ENCODE measurements at places on chromosomes 1 and 21.

GRCh38 chr1:230796626-230797025, 49.4 kb downstream of the CAPN9 start:
- DNase-seq = no peak

- no peak for DNase-seq
These were observed 4.7 kb downstream of the MR1 start for GRCh38 chr1:181038399-181038873.

- no peak for DNase-seq
These were observed 53.3 kb downstream of the PDE9A start for GRCh38 chr21:42706765-42707164.

GRCh38 chr21:34215911-34216717, 142.7 kb downstream of the MRPS6 start:
- no peak for DNase-seq

DNA sequence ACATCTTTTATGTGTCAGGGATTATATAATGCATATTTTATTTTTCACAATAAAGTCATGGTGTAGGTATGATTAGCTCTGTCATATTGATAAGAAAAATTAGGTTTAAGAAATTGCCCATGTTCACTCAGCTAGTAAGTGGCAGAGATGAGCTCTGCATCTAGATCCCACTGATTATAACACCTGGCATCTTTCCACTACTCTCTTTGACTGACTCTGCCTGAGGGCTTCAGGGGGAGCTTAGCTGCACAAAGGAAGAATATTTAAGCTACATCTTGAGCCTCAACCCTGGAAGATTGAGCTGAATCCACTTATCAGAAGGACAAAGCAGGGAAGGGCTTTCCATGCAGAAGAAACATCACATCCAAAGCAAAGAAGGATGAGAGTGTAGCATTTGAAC, 190.4 kb downstream of the MIS18A start:
- DNase-seq = no peak

DNA sequence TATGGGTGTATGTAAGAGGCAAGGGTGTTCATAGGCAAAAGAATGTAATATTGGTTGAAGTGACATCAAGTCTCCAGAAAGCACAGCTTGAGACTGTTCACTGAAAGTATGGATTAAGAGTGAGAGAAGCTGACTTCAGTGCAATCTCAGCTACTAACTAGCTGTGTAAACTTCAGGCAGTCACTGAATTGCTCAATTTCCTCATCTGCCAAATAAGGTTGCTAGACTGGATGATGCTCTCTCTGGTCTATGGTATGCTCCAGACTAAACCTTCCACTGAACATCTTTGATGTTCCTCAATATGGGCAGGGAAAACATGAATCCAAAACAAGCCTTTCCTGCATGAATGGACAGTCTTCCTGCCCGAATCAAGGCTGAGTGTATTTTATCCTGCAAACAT, 111.8 kb upstream of the USH2A start:
- no peak for DNase-seq

DNA sequence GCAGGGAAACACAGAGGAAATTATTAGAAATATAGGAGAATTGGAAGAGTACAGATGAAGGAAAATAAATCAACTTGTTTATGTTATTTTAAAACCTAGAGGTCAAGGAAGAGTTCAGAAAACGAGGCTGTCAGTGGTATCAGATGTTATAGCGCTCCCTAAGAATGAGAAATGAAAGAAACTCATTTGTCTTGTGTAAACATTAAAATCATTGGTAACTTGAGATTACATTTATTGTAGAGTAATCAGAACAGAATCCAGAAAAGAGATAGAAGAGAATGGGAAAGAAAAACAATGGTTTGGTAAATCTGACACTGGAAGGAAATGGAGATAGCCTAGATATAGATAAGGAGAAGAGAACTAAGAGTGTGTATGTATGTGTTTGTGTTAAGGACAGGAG, 106.4 kb downstream of the ATF6 start:
- no peak for DNase-seq

DNA sequence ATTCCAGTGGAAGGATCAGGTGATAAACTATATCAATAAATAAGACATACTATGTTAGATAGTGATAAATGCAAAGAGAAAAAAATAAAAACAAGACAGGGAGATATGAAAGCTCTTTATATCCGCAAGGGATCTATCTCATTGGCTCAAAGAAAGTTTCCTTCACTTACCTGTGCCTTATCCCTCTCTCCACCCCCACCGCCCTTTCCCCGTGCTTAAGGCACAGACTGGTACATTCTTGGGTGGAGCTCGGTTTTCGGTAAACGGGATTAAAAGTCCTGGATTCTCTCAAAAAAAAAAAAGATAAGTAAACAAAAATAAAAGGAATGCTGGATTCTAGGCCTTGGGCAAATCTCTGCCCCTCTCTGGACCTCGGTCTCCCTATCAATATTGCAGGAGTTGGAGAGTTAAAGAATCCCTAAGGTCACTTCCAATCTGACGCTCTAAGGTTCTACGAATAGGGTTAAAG, 593 bp upstream of the DNAJC16 start:
- no peak for DNase-seq

DNA sequence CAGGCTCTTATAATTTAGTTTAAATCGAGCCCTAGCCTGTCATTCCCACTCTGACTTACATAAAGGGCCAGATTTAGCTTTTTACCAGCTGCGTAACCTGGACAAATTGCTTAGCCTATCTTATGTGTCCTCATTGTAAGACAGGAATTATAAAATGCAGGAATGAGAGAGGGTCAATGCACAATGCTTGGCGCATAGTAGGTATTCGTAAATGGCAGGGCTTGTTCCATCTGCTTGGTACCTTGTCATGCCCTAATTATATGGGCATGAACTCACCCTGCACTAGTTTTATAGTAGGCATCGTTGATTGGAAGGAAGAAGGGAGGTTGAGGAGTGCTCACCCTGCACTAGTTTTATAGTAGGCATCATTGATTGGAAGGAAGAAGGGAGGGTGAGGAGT, 108.8 kb downstream of the GALNT2 start:
- DNase-seq = no peak

- no peak for DNase-seq
These were observed 206.9 kb downstream of the LMO4 start for GRCh38 chr1:87535551-87535950.

DNA sequence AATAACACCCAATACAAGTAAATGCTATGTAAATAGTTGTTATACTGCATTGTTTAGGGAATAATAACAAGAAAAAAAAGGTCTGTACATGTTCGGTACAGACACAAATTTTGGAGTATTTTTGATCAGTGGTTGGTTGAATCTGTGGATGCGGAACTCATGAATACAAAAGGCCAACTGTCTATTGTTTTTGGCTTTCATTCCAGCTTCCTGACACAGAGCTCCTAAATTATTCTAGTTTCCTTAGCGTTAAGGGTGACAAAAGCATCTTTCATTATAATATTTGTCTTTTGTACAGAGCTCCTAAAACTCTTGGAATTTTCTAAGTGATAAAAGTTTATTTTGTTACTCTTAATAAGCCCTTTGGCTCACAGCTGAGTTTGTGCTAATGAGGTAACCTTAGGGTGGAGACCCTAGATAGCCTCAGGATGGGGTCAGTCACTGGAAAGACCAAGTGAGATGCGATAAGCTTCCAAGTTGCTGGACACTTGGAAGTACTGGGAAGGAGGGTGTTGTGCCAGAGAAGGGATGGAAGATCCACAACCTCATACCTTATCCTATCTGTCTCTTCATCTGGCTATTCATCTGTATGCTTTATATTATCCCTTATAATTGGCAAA, 57.4 kb upstream of the PRRC2C start:
- DNase-seq = no peak

DNA sequence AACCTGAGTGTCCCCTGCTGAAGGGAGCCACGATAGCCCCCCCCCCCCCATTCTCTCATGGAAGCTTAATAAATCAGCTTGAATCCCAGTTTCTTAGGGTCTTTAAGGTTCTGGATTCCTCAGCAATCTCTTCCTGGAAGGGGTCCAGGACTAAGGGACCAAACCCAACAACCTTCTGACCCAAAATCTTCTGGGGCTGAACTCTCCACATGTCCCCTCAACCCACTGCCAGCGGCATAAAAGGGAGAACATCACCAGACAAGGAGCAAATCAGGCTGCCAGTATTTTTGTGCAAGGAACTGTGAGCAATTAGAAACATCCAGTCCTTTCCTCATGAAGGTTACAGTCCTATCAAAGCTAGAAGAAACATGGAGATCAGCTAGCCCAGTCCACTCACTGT, 12.7 kb upstream of the LORICRIN start:
- no peak for DNase-seq

DNA sequence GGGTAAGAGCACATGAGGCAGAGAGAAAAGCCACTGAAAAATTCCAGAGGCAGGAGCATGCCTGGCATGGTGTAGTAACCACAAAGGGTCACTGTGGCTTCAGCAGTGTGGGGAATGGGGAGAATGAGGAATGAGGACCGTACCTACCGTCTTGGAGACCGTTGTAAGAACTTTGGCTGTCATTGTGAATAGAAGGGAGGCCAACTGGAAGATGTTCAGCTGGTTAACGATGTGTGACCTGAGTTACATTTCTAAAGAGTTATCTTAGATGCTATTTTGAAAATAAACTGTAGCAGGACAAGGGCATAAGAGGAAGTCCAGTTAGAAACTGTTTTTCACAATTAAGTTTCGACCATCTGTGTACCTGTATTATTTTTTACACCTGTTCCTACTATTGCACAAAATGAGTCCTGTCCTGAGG, 365.5 kb upstream of the SGIP1 start:
- no peak for DNase-seq

- DNase-seq = no peak
These were observed 82.7 kb downstream of the KAZN start for GRCh38 chr1:14681182-14681581.

DNA sequence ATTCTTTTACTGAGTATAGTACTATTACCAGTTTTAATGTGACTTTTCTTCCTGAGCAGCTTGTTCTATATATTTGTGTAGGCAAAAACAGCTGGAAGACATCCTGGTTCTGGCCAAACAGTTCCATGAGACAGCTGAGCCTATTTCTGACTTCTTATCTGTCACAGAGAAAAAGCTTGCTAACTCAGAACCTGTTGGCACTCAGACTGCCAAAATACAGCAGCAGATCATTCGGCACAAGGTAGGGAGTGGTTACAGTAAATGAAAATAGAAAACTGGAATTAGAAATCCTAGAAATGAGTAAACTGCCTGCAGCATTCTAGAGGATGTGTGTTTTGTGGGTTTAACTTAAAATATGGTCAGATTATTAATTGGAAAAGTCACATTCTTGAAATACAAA, 64.1 kb upstream of the BMP8A start:
- DNase-seq = no peak

GRCh38 chr1:112464501-112464900, 44.3 kb upstream of the WNT2B start:
- peak; percentile 76 for DNase-seq

GRCh38 chr1:91137173-91137852, 115.5 kb upstream of the ZNF644 start:
- no peak for DNase-seq

- no peak for DNase-seq
These were observed 7.2 kb upstream of the ADAMTS1 start for GRCh38 chr21:26852423-26852822.

- DNase-seq = no peak
These were observed 4.1 kb upstream of the COL6A2 start for GRCh38 chr21:46093668-46094400.

DNA sequence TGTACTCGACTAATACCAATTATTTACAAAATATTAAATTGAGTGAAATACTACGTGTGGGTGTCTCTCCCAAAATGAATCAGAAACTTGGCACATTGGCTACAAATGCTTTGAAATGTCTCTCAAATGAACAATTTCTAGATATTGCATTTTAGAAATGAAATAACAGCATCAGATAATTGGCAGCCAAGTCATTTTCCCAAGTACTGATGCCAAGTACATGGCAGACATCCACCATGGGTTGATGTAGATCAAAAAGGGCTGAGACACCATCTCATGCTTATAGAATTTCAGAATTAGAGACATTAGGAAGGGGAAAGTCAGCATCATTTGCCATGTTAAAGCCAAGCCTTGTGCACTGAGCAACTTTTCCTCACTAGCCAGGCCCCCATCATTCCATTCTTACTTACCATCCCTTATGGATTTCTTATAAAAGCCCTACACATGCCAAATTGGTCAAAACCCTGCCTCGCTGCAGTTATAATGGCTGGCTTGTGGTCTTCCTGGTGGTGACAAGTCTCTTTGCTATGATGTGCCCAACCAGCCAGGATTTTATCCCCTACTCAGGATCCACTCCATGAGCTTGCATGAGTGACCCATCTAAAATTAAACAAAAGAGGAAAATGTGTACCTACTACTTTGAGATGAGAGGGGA, 73.1 kb downstream of the GREM2 start:
- DNase-seq = no peak

- no peak for DNase-seq
These were observed 32.6 kb downstream of the PIGM start for GRCh38 chr1:159999204-159999603.

All from suprapubic skin (tissue), 4 donors.